ENCODE measurements at places on chromosomes 4 and X.

GRCh38 chr4:182825003-182825402 lies 92.2 kb downstream of the DCTD start:
- no peak for DNase-seq

GRCh38 chrX:10831716-10832502 lies 211.5 kb upstream of the MID1 start:
- no peak for DNase-seq

- no peak for DNase-seq
Observed at GRCh38 chrX:133477986-133478385, 62.7 kb upstream of the GPC4 start.

GRCh38 chr4:81418572-81418971 lies 53.1 kb downstream of the RASGEF1B start:
- DNase-seq = no peak

DNA sequence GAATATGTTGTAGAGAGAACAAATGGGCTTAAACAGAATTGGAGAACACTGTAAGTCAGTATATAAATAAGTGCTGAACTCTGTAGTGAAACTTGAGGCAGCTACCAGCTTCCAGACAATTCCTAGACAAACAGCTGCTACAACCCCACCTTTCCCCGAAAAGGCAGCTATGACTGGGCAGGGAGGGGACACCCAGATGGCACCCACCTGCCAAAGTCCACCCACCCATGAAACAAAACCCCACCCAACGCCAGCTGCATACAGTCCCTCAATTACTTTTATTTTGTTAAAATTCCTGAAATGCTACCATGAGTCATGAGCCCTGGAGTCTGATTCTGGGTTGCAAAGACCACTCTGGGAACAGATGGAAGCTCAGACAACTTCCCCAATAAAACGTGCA lies 24.4 kb downstream of the RELL1 start:
- no peak for DNase-seq

- DNase-seq = no peak
Observed at GRCh38 chrX:109614951-109615350, 10.0 kb downstream of the KCNE5 start.

GRCh38 chr4:145694929-145695328 lies 15.0 kb downstream of the C4orf51 start:
- DNase-seq = no peak

DNA sequence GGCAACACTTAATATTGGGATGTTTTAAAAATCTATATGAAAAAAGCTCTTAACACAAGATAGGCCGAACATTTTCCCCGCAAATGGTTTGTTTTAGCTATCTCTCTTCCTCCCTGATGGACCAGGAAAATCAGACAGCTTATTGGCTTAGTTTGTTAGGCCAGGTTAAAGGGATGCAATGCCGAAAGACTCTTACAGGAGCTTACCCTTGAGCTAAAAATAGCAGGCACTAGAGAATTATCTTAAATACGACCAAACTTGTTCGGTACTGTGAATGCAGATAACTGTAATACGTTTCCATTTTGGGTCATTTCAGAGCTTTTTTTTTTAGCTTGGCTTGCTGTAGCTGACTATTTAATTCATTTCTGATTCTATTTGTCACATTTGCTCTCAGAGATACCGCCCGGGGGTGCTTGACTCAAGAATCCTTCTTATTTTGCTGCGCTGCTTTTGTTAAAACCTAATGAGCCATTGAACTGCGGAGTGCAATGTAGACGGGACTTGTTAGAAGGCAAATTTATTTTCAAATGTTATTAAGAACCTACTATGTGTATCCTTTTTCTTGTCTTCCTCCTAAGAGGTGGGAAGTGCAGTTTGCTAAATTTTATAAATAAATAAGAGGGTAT lies 23.3 kb downstream of the PPARGC1A start:
- DNase-seq = no peak

- DNase-seq = no peak
Observed at GRCh38 chrX:67289055-67289499, 254.7 kb upstream of the AR start.

GRCh38 chrX:107775000-107775733 lies 420 bp downstream of the TSC22D3 start:
- no peak for DNase-seq

DNA sequence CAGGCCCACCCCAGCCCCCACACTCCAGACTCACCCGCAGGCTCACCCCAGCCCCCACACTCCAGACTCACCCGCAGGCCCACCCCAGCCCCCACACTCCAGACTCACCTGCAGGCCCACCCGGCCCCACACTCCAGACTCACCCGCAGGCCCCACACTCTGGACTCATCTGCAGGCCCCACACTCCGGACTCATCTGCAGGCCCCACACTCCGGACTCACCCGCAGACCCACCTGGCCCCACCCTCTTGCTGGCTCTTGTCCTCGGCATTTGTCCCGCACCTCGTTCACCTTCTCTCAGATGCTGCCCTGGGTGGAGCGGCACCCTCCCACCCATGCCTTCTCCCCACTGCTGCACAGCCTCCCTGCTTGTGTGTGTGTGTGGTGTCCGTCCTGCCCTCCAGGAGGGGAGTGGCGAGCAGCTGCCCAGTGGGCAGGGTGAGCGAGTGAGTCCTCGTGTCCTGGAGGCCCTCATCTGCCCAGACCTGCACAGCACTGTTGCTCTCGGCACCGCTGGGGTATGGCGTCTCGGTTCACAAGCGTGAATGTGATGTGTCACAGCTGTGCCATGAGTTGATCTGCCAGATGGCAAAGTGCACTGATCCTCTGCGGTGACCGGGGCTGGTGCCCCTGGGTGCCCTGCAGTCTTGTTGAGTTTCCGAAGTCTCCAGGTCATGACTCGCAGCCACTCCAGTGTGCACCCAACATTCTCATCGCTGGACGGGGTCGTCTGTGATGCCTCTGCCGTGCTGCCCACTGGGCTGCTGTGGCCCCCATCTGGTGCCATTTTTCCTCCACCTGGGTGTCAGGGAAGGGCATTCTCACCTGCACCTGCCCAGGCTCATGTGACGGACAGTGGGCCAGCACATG lies 27.7 kb downstream of the MAEA start:
- no peak for DNase-seq

DNA sequence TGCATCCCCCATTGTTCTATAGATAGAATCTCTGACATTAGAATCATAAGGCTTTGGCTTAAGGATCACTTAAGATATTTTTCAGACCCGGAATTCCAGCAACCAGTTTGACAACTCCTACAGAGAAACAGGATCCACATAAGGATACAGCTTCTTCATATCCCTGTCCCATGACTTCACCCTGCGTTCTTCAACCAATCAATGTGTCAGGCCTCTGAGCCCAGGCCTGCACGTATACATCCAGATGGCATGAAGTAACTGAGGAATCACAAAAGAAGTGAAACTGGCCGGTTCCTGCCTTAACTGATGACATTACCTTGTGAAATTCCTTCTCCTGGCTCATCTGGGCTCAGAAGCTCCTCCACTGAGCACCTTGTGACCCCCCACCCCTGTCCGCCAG lies 85.1 kb downstream of the MFAP3L start:
- DNase-seq = no peak

DNA sequence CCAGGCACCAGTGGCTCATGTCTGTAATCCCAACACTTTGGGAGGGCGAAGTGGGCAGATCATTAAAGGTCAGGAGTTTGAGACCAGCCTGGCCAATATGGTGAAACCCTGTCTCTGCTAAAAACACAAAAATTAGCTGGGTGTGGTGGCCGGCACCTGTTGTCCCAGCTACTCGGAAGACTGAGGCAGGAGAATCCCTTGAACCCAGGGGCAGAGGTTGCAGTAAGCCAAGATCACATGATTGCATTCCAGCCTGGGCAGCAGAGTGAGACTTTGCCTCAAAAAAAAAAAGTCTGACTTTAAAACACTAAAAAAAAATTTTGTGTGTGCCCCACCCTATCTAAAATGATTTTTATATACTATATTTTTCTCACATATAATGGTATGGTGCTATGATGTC lies 26.2 kb upstream of the TMEM192 start:
- DNase-seq = no peak

DNA sequence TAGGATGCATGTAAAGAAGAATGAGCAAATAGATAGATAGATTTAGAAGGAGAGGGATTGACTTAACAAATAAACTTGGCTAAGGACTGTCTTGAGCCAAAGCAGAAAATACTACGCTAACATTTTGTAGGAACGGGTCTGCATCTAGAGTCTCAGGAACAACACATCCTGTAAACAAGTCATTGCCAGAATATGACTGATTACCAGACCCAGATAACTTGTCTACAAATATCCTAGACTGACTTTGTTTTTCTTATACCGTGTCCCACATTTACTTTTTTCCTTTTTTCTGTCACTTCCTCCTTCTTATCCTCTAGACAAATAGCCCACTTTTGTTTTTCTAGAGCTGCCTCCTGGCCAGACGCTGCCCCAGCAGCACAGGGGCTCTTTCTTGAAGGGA lies 393.6 kb downstream of the PDGFC start:
- DNase-seq = no peak
